Brain pericyte (primary cell): ENCODE measurements at places on chromosomes 12 and 14.

DNA sequence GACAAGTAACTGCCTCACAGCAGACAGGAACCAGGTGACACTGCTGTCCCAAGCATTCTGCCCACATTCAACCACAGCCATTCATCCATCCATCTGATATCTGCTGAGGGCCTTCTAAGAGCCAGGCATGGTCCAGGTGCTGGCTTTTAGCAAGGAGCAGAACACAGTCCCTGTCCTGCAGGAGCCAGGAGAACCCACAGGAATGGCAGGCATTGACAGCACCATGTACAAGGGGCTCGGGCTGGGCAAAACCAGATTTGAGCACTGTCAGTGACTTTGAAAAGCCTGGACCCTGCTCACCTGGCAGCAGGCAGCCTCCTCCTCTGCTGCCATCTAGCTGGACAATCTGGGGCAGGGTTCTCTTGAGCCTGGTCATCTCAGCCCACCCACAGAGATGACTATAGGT, 137.0 kb downstream of the ZFP36L1 start:
- DNase-seq: no peak

- DNase-seq: no peak
These were observed 102.0 kb downstream of the EGLN3 start for GRCh38 chr14:33848706-33849454.

DNA sequence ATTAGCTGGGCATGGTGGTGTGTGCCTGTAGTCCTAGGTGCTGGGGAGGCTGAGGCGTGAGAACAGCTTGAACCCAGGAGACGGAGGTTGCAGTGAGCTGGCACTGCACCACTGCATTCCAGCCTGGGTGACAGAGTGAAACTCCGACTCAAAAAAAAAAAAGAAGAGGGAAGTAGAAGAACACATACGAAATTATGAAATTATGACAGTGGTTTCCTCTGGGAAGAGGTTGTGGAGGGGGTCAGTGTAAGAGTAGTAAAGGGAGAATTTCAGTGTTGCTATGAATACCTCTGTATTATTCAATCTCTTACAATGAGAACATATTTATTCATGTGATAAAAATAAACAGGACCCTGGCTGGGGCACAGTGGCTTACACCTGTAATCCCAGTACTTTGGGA, 24.7 kb upstream of the CSRNP2 start:
- no peak for DNase-seq

- DNase-seq: no peak
These were observed 135.9 kb upstream of the MDM1 start for GRCh38 chr12:68468036-68468435.

GRCh38 chr14:54450535-54450934, 9.4 kb upstream of the CNIH1 start:
- no peak for DNase-seq

GRCh38 chr12:1107669-1108068, 116.6 kb downstream of the ERC1 start:
- no peak for DNase-seq

GRCh38 chr12:106274012-106274411, 26.2 kb upstream of the CKAP4 start:
- no peak for DNase-seq

- no peak for DNase-seq
These were observed 113.6 kb upstream of the SLC35F4 start for GRCh38 chr14:57979376-57980048.

DNA sequence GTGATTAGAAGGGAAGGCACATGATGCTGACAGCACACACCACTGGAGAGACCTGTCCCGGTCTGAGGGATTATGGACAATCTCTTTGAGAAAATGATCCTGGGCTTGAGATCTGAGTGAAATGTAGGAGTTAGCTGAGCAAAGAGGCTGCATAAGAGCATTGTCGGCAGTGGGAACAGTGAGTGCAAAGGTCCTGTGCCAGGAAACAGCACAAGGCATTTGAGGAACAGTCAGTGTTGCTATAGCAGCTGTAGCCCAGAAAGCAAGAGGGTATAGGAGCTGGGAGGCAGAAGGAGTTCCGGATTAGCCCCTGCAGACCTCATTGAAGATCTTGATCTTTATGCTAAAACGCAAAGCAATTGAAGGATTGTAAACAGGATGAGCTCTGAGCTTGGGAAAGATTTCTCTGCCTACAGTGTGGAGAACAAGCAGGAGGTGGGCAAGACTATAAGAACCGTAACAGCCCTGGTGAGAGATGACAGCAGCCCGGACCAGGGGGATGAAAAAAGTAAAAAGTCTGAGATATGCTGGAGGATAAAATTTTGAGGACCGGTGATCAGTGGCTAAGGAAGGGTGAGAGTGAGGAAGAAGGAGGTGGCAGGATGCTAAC, 28.5 kb downstream of the CFL2 start:
- DNase-seq: no peak

DNA sequence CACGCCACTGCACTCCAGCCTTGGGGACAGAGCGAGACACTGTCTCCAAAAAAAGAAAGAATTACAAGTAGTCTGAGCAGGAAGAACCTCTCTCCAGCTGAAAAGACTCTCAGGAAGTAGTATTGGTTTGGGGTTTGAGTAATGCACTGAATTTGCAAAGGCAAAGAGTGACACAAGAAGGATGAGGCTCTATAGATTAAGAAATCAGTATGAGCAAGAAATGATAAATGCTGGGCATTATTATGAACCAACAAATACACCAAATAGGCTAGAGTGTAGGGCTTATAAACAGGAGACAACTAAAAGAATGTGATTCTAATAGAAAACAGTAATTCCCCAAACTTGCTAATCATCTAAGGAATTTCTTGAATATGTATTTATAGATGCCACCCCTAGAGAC, 2.6 kb upstream of the SLC35E3 start:
- no peak for DNase-seq

- no peak for DNase-seq
These were observed 60.8 kb downstream of the SLC24A4 start for GRCh38 chr14:92383805-92384204.

DNA sequence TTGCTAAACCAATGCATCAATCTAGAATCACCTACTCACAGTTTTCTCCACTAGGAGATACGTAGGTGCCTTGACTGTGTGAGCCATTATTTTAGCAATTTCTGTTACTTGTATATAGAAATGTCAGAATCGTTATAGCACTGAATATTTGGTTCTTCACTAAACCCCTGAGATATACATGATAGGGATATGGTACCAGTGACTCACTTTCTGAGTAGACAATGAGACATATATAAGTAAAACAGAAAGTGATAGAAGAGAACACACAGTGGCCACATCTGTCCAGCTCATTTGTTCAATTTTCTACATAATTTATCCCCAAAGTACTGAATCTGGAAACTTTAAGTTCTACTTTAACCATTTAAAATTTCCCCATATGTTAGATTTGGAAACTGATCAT, 1505.5 kb upstream of the TMEM132C start:
- DNase-seq: no peak

- DNase-seq: no peak
These were observed 18.2 kb downstream of the BICDL1 start for GRCh38 chr12:120007272-120007671.

DNA sequence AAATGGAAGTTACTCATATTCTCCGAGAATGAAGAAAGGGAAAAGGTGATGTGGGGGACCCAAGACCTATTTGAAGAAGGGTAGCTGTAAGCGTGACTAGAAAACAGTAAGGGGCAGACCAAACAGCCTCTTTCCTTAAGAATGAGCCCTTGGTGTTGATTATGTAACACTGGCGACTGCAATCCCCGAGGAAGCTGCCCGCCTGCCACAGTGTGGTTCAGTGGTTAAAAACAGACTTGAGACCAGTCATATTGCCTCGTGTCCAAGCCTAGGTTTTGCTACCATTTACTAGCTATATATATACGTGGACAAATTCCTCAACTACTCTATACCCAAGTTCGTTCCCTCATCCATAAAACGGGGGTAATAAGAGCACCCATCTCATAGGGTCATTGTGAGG, 49.1 kb downstream of the SSPN start:
- DNase-seq: no peak

DNA sequence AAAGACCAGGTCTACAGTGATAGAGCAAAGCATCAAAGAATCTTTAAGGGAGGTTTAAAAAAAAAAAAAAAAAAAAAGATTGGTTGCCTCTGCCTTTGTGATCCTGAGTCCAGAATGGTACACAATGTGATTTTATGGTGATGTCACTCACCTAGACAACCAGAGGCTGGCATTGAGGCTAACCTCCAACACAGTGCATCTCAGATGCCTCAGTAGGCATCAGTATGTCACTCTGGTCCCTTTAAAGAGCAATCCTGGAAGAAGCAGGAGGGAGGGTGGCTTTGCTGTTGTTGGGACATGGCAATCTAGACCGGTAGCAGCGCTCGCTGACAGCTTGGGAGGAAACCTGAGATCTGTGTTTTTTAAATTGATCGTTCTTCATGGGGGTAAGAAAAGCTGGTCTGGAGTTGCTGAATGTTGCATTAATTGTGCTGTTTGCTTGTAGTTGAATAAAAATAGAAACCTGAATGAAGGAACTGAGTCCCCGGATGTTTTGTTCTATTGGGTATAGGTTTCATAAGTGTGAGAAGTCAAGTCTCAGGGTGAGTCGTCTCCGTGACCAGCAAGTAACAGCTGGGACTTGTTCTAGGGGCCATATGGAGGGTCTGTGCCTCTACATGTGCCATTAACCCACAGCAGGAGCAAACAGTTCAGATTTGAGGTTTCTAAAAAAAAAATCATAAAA, 9.3 kb downstream of the PEBP1 start:
- DNase-seq: no peak

DNA sequence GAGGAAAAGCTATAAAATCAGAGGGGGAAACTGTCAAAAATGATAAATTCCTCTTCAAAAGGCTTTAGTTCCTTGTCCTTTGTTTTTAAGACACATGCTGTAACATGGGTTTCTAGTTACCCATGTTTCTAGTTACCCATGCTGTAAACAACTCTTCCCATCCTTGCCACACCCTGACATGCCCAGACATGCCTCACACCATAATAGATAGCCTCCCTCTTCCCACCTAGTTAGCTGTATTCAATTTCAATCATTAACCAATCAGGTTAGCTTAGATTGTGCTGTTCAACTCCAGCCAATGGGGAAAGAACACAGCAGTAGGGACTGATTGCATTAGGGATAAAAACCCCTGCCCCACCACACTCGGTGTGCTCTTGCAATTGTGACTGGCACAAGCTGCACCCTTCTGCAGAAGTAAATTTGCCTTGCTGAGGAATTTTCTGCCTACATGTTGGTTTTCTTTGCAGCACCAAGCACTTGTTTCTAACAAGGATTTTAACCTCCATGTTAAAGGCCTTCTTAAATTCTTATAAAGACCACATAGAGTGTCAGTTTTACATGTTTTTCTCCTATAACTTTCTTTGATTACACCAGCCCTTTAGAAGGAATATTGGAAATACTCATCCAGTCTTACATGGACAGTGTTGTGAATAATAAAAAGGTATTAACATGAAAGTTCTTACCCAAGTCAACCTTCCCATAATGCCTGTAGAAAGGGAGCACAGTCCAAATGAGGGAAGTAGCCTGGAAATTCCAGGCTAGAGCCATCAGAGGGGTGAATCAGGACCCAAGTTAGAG, 32.5 kb upstream of the LALBA start:
- no peak for DNase-seq

GRCh38 chr12:11656550-11656949, 7.1 kb downstream of the ETV6 start:
- DNase-seq: no peak

GRCh38 chr12:79841878-79842265, 93.0 kb downstream of the PPP1R12A start:
- no peak for DNase-seq

DNA sequence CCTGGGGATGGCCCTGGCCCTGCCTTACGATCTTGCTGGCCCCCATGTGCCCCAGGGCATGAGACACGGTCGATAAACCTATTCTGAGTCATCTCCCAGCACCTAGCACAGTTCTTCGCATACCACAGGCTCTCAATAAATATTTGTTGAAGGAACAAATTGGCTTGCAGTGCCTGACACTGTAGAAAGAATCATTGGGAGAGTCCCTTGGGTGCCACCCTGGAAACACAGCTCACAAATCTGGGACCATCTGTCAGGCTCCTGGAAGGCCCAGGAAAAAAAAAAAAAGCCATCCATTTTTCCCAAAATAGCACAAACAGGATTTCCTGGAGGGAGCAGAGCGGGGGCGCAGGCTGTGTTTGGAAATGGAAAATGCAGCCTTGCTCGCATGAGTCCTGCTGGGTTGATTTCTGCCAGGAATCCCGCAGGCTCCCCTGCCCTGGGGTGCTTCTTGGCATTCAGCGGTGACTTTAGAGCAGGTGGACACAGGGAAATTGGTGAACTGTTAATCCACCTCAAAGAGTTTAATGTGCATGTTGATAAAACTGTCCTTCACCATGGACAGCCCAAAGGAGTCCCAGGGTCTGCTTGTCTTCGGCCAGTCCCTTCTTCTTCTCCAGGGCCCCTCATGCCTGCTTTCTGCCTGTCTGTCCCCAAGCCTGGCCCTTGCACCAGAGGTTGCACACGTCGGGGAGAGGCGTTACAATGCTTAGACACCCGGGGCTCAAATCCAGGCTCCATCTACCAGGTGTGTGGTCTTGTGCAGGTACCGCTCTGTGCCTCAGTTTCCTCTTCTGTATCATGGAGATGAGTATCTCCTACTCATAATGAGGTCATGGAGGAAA, 106.1 kb upstream of the RFLNA start:
- no peak for DNase-seq

DNA sequence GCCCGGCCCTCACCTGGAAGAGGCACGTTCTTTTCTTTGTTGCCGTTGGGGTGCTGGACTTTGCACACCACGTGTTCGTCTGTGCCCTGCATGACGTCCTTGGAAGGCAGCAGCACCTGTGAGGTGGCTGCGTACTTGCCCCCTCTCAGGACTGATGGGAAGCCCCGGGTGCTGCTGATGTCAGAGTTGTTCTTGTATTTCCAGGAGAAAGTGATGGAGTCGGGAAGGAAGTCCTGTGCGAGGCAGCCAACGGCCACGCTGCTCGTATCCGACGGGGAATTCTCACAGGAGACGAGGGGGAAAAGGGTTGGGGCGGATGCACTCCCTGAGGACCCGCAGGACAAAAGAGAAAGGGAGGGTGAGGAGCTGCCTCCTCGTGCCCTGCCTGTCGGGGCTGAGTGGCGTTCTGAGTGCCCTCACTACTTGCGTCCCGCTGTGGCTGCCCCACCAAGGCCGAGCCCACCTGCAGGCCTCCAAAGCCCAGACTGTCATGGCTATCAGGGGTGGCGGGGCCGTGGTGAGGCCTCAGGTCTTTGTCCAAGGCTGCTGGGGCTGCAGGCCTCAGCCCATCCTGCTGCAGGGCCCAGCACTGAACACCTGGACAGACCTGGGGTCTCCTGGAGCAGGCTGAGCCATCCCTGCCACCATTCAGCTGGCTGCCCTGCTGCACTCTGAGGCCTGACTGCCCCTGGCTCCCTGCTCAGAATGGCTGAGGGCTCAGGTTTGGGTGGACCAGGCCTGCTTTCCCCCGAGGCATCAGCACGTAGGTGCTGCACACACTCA, 329.7 kb downstream of the TMEM121 start:
- no peak for DNase-seq

- DNase-seq: peak; percentile 32
These were observed 23.4 kb upstream of the IPO8 start for GRCh38 chr12:30719060-30719459.

DNA sequence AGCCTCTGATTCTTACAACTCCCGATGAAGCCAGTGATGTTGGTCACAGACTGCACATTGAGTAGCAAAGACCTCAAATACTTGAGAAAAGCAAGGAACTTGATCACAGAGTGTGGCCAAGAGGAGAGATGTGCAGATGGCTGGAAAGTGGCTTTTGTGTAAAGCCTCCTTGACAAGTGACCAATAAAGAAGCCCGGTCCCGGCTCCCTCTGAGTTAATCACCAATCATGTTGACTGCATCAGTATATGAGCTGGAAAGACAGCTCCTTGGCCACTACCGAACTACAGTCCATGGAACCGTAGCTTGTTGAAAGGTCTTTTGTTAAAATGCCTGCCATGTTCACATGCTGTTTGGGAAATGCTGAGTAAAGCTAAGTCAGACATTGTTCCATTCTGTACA, 23.7 kb upstream of the SERPINA6 start:
- DNase-seq: no peak
